ENCODE measurements at places on chromosomes 12 and 14. TPM values are rescaled to one million over a fixed set of nuclear protein-coding genes. Genes with fewer than 3 reads are reported as not detected.

Gene MAPKAPK5
- total RNA-seq: 45.4 TPM

Gene LYZ
- total RNA-seq: not detected

DNA sequence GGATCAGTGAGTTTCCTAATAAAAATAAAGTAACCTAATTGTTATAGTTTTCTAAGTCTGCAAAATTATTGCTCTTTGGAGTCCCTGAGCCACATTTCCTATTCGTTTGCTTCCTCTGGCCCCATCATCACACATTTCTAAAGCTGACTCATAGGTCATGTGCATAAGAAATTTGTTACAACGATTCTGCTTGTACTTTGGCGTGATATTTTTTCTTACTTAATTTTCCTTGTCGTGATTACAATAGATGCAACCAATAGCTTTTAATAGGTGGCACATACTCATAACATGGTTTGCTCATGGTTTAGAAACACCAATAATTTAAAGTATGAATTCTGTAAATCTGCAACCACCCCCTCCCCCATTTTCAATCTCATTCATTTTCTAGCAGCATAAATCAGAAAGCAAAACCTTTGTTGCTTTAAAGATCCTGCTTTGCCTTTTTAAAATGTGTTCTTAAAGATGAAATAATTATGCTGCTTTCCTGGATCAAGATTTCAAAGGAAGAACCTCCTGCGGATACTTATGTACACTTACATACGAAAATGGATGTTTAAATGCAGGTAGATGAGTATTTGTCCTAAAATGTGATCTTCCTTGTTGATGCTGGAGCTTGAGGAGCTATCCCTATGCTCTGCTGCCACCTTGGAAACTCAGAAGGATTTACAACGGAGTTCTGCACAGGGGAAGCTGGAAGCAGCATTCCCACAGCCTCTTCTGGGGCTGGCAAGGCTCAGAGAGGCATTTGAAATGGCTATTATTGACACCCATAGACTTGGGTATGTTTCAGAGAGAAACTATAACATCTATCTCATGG is 1.7 kb upstream of the FLRT2 start:
- peak; percentile 90 for DNase-seq

DNA sequence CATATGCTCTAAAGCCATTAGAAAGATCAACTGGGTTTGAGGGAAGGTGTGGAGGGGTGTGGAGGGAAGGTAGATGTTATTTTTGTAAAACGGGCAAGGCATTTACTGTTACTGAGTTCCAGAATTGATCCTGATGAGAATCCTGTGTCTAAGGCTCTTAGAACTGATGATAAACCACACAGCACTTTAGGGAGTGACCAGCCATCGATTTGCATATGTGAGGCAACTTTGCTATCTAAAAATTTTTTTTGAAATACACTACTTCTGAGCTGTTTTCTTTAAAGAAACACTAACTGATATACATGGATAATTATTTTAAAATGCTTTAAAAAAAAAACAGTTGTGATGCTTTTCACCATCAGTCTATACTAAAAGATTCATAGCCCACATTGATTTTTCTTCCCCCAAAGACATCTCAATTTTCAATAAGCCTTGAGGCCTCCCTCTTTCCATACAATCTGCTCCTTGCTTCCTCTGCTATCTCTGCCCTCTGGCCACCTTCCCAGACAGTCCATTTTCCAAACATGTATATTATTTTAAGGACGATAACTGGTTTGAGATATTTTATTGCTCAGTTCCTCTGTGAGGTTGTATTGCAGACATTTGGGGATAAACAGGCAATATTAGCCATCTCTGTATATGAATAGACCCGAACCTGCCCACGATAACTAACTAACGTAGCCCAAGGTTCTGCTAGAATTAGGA is 265.9 kb downstream of the EFCAB11 start:
- DNase-seq: no peak

Gene NANOG
- 0.03 TPM for total RNA-seq

DNA sequence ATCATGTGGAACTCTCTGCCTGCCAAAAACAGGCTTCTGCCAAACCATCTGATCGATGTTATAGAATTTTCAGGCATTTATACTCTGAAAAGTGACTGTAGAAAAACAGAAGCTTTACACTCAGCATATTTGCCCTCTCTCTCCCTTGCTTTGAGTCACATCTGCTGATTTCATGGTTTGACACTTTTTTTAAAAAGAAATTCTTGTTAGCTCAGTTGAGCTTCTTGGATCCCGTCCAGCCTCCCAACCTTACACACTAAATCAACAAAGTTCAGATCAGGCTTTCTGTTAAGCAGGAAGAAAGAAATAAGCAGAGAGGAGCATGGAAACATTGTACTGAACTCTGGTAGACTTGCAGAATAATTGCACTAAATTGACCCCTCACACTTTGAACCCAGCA is 193.6 kb upstream of the SEL1L start:
- DNase-seq: no peak

Gene TPPP2
- total RNA-seq: not detected

DNA sequence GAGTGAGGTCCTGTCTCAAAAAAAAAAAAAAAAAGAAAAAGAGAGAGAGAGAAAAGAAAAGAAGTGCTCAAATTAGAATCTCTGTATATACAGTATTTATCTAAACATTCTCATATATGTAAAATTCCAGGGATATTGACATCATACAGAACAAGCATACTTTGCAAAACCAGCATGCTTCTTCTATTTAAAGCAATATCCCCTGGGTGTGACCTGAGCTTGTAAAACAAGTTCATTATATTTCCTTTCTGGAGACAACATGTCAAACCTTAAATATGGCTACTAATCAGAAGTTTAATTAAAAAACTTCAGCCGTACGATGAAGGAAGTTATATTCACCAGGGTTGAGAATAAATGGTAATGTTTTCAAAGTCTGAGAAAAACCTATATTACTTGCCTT is 175.8 kb upstream of the HMGA2 start:
- DNase-seq: no peak

DNA sequence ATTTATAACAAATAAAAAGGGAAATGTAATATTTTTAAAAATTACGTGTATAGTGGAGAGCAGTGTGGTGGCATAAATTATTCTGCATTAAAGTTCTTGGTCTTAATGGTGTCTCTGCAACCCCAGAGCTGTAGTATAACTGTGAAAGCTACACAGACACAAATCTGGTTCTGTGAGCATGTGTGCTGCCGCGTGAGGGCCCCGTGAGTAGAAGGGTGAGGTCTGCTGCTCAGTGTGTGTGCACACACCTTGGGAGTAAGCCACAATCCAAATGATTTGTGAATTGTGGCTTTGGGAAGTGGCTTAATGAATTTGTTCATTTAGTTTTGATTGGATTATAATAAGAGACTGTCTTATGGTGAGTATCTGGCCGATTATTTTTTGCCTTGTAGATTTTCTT is 16.8 kb downstream of the PELI2 start:
- no peak for DNase-seq

GRCh38 chr14:101064718-101065117 is 161.2 kb upstream of the RTL1 start:
- DNase-seq: no peak

Gene LMO3
- 50.6 TPM for total RNA-seq
